ENCODE measurements at places on chromosomes 1 and 21.
A peak's percentile ranks its signal among the peaks of the same experiment; 100 is the strongest.

- DNase-seq, result no peak
Observed at GRCh38 chr1:63877021-63877767, 103.4 kb downstream of the ROR1 start.

GRCh38 chr1:99385852-99386251 is 121.6 kb downstream of the PLPPR4 start:
- no peak for DNase-seq

- peak; percentile 30 for DNase-seq
Observed at GRCh38 chr1:112508278-112509004, at the start of gene WNT2B. Gene WNT2B, plus strand, starts transcription at chr1:112508965. Its CDS starts 298 bp downstream, at chr1:112509263.

DNA sequence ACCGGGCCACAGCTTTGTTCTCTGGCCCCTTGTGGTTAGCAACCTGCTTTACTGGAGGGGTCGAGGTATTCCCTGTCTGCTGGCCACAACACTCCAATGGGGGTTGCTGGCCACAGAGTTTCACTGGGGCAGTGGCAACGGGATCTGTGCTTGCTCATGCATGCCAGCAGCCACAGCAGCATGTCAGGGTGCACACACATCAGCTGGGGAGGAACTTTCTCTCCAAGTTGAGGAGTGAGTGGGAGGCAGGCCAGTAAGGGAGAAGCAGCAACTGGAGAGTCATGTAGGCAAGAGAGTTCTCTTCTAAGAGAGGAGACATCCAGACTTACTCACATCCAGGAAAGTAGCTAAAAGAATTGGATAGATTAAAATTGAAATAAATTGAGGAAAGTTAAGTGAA is 38.0 kb downstream of the SAMD13 start:
- DNase-seq, result no peak

DNA sequence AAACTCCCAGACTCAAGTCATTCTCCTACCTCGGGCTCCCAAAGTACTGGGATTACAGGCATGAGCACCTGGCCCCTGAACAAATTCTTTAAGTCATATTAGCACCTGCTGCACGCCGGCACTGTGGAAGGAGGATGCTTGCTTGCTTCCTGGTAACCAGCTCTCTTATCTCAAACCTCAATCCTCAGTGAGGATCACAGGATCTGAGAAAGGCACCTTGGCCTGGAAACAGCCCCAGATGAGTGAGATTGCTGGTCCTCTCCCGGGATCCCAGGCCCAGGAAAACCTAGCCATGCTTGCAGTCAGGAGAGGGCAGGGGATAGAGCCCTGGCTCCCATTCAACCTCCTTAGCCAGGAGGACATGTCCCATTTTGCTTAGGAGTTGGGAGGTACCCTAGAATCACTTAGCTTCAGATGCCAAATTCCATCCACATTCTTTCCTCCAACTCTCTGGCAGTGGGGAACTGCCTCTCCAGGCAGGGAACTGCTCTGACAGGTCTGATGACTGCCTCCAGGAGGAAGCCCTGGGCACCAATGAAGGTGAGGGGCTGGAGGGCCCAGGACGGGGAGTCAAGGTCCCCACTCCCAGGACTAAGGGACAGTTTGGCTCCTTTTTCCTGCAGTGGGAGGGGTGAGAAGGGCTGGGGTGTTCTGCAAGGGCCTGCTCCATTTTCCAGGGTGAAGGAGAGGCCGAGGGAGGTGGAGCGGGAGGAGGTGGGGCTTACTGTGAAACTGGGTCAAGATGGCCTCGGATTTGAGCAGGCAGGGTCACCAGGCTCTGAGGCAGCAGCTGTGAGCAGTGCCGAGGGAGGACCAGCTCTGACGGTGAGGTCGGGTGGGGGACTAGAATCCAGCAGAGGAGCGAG is 9.5 kb downstream of the GPR37L1 start:
- DNase-seq, result no peak

GRCh38 chr1:161849518-161849917 is 83.4 kb downstream of the ATF6 start:
- DNase-seq, result no peak

- no peak for DNase-seq
Observed at GRCh38 chr1:190474010-190474409, 3.7 kb downstream of the BRINP3 start.

DNA sequence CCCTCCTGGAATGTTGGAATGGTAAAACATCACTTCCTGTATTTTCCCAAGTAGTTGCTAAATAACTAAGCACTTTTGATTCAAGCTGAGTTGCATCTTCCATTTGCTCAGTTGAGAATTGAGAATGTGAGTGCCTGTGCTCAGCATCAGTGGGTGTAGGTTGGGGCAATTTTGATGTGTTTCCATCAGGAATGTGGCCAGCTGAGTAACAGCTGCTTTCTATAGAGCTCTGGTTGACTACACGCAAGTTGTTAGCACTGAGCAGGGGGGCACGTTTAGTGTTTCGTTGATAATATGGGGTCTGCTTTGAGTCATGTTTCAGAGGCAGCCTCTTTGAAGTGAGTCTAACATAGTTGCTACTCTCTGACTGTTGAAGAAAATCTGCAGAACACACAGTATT is 41.5 kb downstream of the LRRC53 start:
- no peak for DNase-seq

DNA sequence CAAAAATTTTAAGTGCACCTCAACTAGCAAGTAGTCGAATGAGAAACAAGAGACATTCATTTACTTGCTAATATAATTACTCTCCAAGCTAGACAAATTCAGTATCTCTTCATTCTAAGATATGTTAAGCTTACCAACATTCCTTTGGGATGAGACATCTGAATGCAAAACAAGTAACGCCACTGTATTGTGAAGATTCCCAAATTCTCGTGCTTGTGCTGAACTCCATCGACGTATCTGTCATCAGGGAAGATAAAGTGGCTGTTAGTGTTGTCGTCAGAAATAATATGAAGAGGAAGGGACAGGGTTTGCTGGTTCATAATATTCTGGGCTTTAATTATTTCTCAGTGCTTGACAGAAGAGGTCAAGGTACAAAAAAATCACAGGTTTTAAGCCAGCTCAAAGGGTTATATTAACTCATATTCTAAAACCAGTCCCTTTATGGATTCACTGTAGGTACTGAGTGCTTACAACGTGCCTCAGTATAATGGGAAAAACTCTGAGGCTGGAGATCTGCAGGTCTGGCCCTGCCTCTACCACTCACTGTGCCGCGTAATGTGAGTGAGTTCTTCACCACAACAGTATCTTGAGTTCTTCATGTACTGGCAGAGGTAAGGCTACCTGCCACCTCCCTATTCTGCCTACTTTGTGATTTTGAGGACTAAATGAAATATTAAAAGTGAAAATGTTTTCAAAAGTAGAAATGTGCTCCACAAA is 42.0 kb downstream of the PCSK9 start:
- no peak for DNase-seq

DNA sequence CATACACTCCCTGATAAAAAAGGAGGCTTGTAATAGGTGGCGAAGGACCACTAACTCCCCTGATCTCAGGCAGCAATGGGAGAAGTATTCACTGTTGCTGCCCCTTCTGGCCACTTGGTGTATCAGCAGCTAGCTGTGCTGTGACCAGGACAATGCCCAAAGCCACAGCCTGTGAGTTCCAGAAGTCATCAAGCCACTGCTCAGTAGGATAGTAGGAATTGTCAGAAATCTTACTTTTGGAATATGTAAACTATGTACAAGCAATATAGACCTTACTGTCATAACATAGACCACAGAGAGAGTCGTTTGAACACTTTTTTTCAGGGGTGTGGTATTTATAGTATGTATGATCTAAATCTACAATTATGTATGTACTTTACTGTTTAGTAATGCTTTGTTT is 248.3 kb upstream of the CAMK1G start:
- DNase-seq, result no peak

DNA sequence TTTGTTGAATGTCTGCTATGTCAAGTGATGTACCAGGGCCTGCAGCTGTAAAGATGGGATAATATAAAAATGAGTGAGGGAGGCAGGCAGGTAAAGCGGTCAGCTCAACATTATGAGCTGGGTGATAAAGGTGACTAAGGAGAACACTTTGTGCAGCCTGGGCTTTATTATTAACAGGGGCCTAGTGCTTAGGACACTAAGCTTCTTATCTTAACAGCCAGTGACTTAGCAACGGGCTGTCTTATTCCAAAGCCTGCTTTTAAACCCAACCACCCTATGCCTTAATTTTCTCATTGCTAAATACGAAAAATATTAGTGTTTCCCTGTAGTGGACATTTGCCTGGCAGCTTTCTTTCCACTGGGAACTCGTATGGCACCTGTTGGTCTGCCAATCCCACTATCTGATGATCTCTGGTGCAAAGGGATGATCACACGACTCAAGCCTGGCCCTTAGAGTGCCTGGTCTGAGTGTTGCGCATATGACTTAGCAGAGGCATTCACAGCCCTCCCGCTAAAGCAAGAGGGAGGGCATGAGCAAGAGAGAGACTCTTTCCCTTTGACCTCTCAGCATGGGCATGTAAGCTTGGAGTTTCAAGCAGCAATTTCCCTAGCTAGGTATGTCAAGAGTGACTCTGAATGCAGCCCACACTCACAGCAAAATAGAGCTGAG is 98.6 kb upstream of the PAPPA2 start:
- DNase-seq, result no peak

DNA sequence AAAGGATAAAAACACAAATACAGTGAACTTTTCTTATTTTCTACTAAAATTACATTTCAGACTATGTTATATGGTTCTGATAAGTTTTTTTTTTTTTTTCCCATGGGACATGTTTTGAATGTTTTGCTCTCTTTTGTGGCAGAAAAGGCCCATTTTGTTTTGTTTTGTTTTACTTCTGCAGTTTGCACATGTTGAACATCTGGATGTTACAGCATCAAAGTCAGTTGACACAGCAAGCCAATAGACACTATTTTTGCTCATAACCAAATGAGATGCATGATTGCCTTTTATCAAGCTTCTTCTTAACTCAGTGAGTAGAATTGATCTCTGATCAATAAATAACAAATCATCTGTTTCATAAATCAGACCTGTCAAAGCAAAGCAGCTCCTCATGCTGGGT is 904.2 kb downstream of the ADGRL2 start:
- no peak for DNase-seq

DNA sequence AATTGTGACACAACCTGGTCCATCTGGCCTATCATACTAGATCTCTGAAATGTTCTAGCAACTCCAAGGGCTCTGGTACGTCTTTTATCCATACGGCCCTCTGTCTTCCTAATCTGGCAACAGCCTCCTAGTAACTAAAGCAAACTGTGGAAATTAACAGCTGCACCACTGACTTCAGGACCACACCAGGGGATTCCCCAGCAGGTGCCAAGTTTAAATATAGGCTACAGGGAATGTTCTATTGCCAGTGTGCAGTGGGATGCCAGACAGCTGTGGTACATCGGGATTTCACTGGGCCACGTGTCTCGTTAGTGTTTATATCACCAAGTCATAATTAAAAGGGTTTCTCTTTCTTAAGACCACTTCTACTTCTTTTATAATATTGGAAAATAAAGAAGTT is 94.3 kb downstream of the RGS2 start:
- DNase-seq, result no peak

- DNase-seq, result no peak
Observed at GRCh38 chr1:51736702-51737101, 119.8 kb downstream of the OSBPL9 start.

DNA sequence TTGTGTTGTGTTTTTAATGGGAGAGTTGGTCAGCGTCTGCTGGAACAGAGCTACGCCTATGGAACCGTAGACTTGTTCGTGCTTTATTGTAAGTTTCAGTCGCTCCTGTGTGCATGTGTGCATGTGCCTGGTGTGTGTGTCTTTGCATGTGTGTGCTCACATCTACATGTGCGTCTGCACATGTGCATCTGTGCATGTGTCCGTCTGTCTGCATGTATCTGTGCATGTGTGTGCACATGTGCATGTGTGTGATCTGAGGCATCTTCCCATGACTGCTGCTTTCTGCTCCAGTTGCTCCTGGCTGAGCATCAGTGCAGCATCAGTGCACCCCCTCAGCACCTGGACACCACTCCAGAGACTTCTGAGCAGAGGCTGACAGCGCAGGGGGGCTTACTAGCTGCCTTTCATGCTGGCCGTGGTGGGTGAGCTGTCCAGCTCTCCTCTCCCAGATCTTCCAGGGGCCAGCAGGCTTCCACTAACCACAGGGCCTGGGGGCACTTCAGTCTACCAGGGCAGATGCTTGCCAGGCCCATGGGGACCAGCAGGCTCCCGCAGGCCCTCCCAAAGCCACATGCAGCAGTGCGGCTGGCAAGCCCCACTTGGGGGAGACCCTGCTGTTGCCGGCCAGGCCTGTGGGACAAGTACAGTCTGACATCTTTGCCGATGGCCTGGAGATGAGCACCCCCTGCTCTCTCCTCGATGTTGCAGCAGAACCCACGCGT is 47.8 kb upstream of the PCBP3 start:
- no peak for DNase-seq

DNA sequence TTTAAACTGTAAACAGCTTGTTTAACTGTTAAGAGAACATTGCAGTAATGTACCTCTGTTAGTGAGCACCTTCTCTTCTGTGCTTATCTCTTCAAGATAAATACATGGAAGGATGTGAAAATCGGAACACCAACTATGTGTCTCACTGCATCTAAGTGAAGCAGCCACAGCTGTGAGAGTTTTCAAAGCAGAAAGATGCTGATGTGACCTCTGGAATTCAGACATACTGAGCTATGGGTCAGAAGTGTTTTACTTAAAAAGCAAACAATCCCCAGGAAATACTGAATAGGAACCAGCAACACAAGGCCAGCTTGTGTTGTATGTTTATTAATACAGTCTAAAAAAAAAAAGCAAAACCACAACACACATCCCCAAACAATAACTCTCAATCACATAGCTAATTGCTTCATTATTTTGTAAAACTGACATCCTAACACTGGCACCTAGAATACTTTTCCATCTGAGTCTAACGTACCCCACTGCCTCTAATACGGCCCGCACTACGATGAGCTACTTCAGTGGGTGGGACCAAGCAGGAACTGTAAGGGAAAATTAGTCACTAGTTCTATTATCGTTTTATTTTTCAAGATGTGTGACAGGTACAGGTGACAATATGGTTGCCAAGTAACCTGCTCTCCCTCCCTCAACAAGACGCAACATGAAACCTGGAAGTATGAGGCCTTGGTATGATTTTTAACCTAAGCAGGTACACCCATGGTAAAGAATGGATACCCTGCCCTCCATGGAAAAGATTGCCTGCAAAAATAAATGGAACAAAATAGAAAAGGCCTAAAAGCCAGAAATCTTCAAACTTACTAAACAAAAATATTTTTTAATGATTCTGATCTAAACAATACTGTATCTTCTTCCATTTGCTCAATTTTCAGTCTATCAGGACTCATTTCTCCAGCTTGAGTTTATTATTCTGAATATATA is 13.9 kb downstream of the ERRFI1 start:
- DNase-seq, result no peak

DNA sequence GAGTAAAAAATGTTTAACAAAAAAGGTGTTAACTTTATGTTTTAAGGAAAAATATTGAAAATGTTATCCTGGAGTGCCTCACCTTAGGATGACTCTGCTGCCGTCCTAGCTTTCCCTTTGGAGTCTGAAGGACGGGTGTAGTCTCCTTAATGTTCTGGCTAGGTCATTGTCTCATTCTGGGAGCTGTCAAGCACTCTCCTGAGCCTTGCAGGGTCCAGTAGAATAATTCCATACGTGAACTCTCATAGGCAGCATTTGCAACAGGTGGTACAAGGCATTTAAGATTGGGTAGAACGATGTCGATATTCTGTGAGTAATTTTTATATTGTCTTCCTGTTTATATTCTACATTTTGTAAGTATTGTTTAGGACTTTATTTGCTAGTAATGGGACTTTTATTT is 283.6 kb upstream of the C1orf105 start:
- DNase-seq, result no peak
